ENCODE measurements at places on chromosomes 4 and X. TPM values are rescaled to one million over a fixed set of nuclear protein-coding genes. Genes with fewer than 3 reads are reported as not detected.

DNA sequence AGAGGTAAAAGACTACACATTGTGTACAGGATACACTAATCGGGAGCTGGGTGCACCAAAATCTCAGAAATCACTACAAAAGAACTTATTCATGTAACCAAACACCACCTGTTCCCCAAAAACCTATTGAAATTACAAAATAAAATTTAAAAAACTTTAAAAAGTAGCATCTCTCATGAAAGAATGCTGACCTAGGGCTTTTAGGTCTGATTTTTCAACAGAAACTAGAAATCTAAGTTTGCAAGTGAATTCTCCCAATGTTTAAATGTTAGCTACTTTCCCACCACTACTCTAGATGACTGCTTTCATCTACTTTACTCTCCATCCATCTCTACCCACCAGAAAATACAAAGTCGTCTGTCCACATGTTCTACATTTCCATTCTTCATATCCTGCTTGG is 1447.7 kb downstream of the RPA4 start:
- no peak for DNase-seq

PAK3 gene
- total RNA-seq: 0.40 TPM

DNA sequence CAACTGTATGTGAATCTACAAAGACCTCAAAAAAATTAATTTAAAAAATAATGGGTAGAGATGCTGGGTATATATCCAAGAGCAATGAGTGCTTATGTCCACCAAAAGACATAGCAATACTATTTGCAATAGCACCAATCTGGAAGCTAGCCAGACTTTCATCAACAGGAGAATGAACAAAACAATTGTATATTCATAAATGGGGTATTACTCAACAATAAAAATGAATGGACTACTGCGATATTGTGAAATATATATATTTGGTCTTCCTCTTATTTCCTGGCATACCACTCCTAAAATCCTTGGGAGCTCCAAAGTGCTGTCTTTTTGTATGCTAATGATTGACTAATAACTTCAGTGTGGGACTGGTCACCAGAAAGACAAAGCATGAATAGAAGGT is 77.5 kb downstream of the MSN start:
- no peak for DNase-seq

- DNase-seq: no peak
Measured at GRCh38 chr4:150828159-150828558, 186.9 kb downstream of the LRBA start.

DNA sequence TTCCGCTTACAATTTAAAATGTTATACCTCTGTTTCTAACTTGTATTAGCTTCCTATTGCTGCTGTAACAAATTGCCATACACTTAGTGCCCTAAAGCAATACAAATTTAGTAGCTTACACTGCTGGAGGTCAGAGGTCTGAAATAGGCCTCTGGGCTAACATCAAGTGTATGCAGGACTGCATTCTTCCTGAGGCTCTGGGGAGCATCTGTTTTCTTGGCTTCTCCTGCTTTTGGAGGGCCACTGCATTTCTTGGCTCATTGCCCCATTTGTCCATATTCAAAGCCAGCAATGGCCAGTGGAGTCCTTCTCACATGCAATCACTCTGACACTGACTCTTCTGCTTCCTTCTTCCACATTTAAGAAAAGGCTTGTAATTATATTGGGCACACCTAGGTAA is 639.8 kb upstream of the INTU start:
- DNase-seq: no peak

PCDH11X gene
- 0.05 TPM for total RNA-seq
